T47D (cell line): ENCODE measurements at places on chromosomes 1 and 21.

- DNase-seq, result no peak
Observed at GRCh38 chr21:44598061-44598460, 2.3 kb upstream of the KRTAP10-7 start.

- no peak for DNase-seq
Observed at GRCh38 chr1:246427611-246428010, 79.5 kb downstream of the SMYD3 start.

DNA sequence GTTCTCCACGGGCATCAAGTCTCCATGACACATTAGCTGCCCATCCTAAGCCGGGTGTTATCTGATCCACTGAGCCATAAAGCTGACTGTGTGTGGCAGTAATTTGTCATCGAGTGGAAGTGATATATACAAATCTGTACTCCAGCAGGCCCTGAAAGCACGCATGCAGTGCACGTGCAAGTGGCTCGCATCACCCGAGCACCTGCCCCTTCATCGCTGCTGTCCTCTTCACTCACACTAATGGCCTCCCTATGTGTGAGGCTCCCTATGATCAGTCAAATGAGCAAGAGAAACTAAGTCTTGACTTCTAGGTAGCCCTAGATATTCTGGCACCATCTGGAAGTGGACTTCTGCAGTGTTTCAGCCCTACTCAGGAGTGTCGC, 248.6 kb downstream of the MATN1 start:
- DNase-seq, result no peak

GRCh38 chr1:114435088-114435715, 75.8 kb downstream of the TRIM33 start:
- DNase-seq, result no peak

DNA sequence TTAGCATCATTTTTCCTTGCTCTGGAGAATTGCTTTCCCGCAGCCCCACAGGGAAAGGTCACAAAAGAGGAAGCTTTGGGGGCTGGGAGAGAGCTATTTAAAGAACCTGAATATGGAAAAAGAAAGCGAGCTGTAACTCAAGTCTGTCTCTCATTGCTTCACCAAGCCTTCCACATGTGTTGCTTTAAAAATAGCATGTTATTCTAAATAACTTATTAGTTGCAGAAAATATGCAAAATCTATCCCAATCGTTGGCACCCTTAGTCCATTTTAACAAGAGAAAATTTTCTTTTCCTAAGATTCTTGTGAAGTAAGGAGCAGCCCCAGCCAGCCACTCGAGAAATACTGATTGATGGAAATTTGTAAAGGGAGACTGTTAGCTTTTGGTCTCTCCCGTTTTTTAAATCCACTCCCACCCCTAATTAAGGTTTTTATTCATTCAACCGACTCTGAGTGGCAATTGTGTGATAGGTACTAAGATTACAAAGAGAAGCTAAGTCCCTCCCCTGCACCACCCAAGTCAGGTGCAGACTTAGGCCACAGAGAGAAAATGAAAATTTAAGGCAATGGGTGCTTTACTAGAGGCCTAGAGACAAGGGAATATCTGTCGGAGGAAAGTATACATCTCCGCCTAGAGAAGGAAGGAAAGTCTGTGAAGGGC, 802 bp downstream of the CYP4X1 start:
- no peak for DNase-seq

DNA sequence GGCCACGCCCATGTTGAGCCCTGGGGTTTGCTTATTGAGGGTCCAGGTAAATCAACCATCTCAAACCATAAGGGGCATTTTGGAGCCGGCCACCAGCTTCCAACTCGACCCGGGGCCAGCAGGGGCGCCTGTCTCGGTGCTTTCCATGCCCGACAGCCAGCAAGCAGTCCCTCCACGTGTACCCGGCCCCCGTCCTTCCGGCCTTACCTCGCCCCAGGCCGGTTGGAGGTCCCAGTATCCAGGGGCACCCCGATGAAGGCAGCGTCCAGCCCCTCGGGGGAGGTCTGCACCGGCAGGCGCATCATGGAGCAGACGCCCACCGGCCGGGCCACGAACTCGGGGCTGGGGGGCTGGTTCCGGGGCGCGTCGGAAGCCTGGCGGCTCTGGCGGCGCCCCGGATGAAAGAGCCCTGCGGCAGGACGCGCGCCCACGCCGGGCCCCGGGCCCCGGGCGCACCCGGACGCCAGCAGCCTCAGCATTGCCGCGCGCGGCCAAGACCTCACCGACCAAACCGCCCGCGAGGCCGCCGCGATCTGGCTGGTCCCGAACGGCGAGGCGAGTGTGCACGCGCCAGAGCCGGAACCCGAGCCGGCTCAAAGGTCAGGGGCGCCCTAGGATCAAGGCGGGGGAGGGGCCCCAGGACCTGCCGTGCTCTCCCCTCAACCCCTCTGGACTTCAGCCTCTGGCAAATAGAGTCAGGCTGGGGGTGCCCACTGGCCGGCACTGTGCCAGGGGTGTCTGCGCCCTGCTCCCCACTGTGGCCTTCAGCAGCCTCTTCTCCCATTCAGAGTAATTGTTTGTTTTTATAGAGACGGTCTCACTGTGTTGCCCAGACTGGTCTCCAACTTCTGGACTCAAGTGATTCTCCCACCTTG, at the start of gene AGMAT:
AGMAT (minus strand) TSS at position 563 of the 875 bp plus-strand sequence; CDS start at position 479, 84 bp downstream.
- DNase-seq, result peak; percentile 43

- DNase-seq, result peak; percentile 31
Observed at GRCh38 chr1:71049951-71050598, 2.5 kb upstream of the PTGER3 start.

- no peak for DNase-seq
Observed at GRCh38 chr1:81921344-81921743, 120.6 kb downstream of the ADGRL2 start.

GRCh38 chr1:99457381-99458165, 188.3 kb upstream of the PALMD start:
- DNase-seq, result peak; percentile 26

DNA sequence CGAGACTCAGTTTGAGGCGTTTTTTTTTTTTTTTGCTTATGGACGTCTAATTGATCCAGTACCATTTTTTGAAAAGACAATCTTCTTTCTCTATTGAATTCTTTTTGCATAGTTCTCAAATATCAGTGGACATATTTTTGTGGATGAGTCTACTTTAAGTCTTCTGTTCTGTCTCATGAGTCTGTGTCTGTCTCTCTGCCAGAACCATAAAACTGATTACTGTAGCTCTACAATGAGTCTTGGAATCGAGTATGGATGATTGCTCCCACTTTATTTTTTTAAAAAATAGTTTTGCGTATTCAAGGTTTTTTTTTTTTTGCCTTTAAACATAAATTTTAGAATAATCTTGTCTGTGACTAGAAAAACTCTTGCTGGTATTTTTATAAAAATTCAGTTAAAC, 323.5 kb downstream of the ZNF326 start:
- no peak for DNase-seq

GRCh38 chr1:203342192-203342940, 8.6 kb downstream of the FMOD start:
- peak; percentile 78 for DNase-seq

GRCh38 chr21:44353191-44353970, at the start of gene TRPM2:
TRPM2 (plus strand) TSS chr21:44353621; CDS start chr21:44353701, 80 bp downstream.
- DNase-seq, result no peak

- no peak for DNase-seq
Observed at GRCh38 chr21:45313682-45314081, 26.0 kb upstream of the POFUT2 start.

- no peak for DNase-seq
Observed at GRCh38 chr1:2556277-2556677, at the start of gene TNFRSF14. TNFRSF14 (plus strand) TSS chr1:2556371; CDS start chr1:2556665, 294 bp downstream.

DNA sequence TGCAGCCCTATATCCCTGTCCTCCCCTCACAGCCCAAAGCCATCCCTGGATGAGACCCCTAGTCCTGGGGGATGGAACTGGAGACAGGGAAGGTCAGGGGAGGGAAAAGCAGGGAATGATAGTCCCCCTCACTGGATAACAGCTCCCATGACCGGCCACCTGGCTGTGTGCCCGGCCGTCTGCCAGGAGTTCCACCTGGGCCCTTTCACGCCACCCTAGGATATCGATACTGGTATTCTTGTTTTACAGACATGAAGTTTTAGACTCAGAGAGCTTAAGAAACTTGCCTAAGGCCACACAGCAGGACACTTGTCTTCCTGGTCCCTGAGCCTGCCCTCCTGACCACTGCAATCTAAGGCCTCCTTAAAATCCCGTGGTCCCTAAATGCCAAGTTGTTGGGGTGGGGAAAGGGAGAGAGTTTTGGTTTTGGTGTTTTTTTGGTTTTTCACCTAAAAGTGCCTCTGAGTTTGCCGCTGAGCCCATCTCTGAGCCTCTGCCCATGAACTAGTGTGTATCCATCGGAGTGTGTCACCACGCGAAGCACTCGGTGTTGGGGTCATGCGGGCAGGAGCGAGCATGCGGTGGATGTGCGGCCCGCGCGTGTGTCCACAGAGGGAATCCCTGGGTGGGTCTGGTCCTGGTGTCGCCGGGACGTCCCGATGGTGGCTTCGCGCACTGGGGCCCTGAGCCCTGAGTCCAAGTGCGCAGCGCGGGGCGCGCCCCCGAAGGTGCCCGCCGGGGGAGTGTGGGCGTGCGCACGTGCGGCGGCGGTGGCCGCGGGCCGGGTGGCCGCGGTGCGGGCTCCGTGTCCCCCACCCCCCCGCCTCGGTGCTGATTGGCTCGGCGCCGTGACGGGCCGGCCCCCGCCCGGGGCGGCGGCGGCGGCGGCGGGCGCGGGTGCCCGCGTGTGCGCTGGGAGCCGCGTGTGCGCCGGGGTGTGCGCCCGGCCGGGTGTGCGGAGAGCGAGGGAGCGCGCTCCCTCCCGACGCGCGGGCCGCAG, at the start of gene EPHA8:
EPHA8 (plus strand) TSS at position 906 of the 1,000 bp plus-strand sequence. CDS start 147 bp downstream, outside the sequence.
- peak; percentile 61 for DNase-seq

- DNase-seq, result no peak
Observed at GRCh38 chr1:105914403-105914802, 1142.1 kb upstream of the PRMT6 start.

DNA sequence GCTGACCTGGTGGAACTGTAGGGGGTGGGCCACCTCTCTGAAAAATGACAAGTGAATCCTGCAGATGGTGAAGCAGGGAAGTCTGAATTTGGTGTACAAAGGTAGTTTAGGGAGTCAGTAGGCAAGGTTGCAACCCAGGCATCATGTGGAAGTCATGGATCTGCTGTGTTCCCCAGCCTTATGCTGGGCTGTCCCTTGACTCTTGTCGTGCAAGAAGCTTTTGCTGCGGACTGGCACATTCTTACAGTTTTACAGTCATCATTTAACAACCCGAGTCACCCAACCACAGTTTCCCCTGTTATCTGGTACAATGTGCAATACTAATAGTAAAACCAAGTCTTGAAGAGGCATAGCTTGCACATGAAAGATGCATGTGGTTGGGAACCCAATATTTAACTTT, 13.2 kb downstream of the RHOU start:
- no peak for DNase-seq

DNA sequence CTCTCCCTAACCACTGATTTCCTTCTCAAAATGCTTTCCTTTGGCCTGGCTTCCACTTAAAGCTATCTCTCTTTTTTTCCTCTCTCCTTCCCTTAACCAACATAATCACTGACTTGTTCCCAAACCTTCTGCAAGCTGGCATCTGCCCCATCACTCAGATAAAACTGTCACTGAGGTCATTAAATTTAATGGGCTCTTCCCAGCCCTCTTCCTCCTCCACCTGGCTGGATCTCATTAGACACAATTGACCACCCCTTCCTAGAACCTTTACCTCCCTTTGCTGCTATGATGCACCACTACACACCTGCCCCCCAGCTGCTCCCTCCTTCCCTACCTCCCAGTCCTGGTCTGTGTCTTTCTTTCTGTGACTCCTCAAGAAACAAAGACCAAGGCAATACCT, 44.0 kb upstream of the GJB5 start:
- no peak for DNase-seq

- no peak for DNase-seq
Observed at GRCh38 chr21:45278156-45278911, 9.4 kb downstream of the POFUT2 start.

DNA sequence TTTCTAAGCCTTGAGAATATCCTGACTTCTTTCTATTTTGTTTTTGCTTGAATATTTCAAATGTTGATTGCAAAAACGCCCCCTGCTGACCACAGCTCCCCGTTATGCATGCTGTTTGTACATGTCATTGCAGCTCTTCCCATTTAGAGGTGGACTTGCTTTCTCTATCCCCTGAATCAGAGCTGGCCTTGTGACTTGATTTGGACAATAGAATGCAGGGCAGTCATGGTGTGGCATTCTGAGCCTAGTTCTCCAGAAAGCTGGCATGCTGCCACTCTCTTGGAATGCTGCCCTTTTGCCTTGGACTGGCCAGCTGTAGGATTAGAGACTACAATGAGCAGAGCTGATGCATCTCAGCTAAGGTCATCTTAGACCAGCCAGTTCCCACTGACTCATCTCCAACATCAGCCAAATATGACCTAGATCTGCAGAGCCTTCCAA, 1561.5 kb downstream of the MRPL39 start:
- peak; percentile 38 for DNase-seq

GRCh38 chr21:44854391-44854663, 19.2 kb downstream of the PTTG1IP start:
- no peak for DNase-seq

DNA sequence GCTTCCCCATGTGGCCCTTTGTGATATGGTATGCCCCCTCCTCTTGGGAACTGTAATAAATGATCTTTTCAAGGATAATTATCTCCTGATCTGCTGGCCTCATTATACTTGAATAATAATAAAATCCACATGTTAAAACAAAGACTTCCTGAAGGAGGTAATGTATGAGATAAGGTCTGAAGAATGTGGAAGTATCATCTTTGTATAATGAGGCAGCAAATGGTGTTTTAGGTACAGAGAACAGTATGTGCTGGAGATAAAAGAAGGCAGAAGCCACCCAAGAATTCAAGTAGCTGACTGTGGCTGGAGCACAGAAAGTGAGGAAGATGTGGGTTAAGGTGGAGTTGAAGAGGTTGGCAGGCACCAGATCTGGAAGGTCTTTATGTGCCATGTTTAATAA, 12.8 kb upstream of the COG2 start:
- no peak for DNase-seq

DNA sequence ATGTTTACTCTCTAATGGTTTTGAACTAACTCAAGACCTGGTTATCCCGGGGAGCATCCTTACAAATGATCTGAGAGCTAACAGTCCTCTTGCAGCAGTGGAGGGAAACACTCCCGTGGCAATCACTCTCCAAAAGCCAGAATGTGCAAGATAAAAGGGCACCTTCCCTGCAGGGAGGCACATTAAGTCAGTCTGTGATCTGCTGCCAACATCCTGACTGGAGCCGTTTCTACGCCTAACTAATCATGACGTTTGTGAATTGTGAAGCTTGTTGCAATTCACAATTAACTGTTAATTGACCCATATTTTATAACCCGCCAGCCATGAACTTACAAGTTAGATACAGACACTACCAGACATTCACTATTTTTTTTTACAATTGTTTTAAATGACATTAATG, 52.1 kb upstream of the LGALS8 start:
- no peak for DNase-seq

- DNase-seq, result no peak
Observed at GRCh38 chr1:100616121-100616621, 78.2 kb downstream of the GPR88 start.

GRCh38 chr1:61204528-61204927, 122.2 kb downstream of the NFIA start:
- DNase-seq, result no peak

DNA sequence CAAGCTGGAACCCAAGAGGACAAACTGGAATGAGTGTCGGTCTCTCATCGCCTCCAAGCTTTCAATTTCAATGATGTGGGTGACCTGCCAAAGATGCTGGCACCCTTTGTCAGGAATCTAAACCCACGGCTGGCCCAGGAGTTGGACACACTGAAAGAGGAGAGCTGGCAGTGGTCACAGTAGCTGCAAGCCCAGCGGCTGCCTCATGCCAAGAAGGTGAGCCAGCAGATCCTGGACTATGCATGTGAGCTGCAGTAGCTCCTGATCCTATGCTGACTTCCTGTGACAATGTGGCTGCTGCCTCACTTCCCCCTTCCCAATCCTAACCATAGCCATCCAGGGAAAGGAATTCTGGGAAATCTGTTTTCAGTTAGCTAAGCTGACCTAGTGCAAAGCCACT, 117.0 kb upstream of the VAV3 start:
- DNase-seq, result no peak
